ENCODE measurements at places on chromosomes 12 and 14.

- DNase-seq, result peak; percentile 23
Measured at GRCh38 chr14:32933629-32934072, 5.0 kb upstream of the NPAS3 start.

GRCh38 chr14:41285186-41285748, 321.4 kb upstream of the LRFN5 start:
- peak; percentile 40 for DNase-seq

GRCh38 chr14:74952697-74953484, 2.5 kb downstream of the PGF start:
- DNase-seq, result no peak

- no peak for DNase-seq
Measured at GRCh38 chr12:25469861-25470260, 83.2 kb downstream of the LMNTD1 start.

- DNase-seq, result no peak
Measured at GRCh38 chr14:106564058-106564643, 1037.8 kb downstream of the TMEM121 start.

GRCh38 chr12:80763874-80764273, 47.2 kb downstream of the MYF5 start:
- DNase-seq, result peak; percentile 84

- no peak for DNase-seq
Measured at GRCh38 chr14:65486863-65487262, 74.3 kb downstream of the FUT8 start.

DNA sequence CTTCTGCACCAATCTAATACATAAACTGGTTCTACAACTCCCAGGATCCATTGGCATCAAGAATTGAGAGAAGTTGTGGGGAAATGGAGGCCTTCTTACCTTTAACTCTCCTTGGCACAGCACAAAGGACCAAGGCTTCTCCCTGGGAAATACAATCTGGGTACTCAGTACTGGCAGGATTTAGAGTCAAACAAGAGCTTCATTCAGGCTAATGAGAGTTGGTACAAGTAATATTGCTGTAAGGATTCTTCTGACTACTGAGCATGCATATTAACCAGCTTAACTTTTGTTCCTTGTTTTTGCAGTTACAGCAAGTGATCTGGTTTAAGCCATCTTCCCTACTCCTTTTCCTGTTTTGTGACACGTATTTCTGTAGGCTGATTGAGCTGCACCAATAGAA, 76.2 kb upstream of the FERMT2 start:
- no peak for DNase-seq

DNA sequence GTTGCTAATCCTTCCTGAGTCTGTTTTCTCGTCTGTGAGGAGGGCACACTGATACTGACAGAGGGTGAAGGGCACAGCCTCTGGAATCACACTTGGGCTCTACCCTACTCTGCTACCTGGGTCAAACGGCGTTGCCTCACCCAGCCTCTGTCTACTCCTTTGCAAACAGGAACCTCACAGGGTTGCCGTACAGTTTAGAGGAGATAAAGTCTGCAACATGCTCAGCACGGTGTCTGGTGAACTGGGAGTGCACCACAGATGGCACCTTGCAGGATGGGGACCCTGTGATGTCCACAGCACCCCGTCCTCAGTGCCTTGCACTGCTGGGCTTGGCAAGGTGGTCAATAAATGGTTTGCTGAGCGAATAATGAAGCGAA, 38.3 kb downstream of the TESC start:
- no peak for DNase-seq

DNA sequence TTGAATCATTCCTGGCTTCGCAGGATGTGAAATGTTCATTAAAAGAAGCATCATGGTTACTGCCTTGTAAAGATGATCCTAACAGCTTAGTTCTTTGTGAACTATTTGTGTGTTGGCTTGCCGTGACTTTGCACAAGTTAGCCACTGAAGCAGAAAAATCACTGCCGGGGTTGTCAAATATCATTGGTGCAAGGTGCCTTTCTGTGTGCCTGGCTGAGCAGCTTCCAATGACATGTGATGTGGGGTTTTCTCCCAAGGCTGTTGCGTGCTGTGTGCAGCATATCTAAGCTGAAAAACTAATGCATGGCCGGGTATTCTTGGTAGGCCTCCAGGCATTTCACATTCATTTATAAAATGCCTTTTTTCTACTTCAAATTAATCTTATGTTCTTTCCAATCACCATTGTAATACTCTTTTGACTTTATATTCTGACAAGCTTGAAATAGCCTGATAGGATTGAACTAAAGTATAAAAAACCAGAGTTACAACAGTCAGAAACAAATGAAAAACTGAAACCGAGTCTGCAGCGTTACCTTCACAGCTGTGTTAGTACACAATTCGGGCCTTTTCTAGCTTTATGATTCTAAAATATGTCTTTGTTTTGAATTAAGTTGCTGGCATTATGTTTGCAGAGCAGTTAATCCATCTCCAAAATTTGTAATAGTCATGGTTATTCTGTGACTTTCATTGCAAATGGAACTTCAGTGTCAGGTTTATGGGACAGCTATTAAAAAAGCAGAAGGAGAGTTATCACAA, 222.1 kb downstream of the SYT1 start:
- no peak for DNase-seq

DNA sequence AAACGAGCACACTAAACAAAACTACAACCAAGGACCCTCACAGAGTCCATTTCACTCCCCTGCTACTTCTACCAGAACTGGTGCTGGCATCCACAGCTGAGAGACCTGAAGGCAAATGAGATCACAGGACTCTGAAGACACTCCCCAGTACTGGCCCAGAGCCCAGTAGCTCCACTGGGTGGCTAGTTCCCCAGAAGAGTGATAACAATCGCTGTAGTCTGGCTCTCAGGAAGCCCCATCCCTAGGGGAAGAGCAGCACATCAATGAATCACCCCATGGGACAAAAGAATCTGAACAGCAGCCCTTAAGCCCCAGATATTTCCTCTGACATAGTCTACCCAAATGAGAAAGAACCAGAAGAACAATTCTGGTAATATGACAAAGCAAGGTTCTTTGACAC, 190.7 kb upstream of the BMP4 start:
- DNase-seq, result peak; percentile 54

GRCh38 chr12:264269-264668, 1.6 kb upstream of the SLC6A13 start:
- peak; percentile 47 for DNase-seq

- no peak for DNase-seq
Measured at GRCh38 chr12:102374190-102374589, 106.2 kb downstream of the IGF1 start.

- peak; percentile 38 for DNase-seq
Measured at GRCh38 chr12:118053071-118053985, 7.7 kb downstream of the WSB2 start.

DNA sequence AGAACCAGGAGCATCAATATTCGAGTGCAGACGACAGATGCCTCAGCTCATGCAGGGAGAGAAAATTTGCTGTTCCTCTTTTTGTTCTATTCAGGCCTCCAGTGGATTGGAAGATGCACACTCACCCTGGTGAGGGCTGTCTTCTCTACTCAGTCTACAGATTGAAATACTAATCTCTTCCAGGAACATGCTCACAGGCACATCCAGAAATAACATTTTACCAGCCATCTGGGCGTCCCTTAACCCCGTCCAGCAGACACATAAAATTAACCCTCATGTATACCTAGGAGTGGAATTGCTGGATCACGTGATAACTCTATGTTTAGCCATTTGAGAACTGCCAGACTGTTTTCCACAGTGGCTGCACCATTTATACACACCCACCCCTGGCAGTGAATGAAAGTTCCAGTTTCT, 4.5 kb upstream of the OAS2 start:
- no peak for DNase-seq

- DNase-seq, result no peak
Measured at GRCh38 chr12:56602239-56602638, 27.9 kb downstream of the BAZ2A start.

GRCh38 chr14:89750908-89751392, 203.6 kb downstream of the EFCAB11 start:
- DNase-seq, result no peak

GRCh38 chr14:68553311-68553710, 239.6 kb downstream of the ZFP36L1 start:
- no peak for DNase-seq

- no peak for DNase-seq
Measured at GRCh38 chr12:119231774-119232173, 53.0 kb downstream of the HSPB8 start.

DNA sequence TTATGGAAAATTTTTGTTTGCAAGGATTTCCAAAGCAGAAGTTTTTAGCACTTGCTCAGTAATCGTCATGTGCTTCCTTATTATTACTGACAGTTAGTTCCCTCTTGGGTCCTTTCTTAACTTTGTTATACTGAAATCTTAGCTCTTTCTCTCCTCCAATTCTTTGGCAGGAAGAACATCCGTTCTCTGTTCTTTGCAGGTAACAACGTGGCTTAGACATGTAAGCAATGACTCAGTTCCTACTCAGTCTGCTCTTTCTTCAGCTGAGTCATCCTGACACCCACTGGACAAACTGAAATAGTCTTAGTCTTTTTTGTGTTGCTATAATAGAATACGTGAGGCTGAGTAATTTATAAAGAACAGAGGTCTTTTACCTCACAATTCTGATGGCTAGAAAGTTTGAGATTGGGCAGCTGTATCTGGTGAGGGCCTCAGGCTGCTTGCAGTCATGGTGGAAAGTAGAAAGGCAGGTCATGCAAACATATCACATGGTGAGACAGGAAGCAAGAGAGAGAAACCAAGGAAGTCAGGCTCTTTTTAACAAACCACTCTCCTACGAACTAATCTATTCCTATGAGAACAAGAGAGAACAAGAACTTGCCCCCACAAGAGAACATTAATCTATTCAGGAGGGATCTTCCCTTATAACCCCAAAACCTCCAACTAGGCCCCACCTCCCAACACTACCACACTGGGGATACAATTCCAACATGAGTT, 49.2 kb downstream of the TESPA1 start:
- peak; percentile 97 for DNase-seq

GRCh38 chr12:130372936-130373335, 35.2 kb downstream of the PIWIL1 start:
- DNase-seq, result no peak

- no peak for DNase-seq
Measured at GRCh38 chr12:59118356-59118755, 198.1 kb upstream of the LRIG3 start.

GRCh38 chr12:45655186-45655585, 74.3 kb upstream of the ARID2 start:
- DNase-seq, result peak; percentile 30

DNA sequence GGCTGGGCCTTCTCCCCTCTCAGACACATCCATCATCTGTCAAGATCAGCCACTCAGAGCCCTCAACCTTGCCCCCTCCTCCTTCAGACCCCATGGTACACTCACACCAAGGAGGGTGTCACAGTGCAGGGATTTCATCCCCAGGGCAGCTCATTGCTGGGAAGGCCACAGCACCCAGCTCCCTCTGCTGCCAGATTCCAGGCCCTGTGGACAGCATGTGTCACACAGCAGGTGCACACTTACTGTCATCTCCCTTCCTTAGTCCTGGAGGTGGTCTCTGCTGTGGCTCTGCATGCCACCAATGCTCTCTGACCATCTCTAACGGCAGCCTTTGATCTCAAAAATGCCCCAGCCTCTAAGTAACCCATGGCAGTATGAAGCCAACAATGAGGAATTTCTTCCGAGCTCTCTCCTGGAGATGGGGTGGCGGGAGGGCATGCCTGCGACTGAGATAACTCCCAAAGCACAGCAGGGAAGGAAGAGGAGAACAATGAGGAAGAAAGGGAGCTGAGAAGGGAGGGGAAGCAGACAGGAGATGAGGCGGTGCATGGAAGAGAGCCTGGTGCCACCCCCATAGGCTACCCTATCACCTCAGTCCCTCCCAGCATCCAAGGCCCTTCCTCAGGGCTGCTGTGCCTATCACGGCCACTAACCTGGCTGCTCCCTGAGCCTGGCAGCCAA, 101.0 kb downstream of the SINHCAF start:
- no peak for DNase-seq

DNA sequence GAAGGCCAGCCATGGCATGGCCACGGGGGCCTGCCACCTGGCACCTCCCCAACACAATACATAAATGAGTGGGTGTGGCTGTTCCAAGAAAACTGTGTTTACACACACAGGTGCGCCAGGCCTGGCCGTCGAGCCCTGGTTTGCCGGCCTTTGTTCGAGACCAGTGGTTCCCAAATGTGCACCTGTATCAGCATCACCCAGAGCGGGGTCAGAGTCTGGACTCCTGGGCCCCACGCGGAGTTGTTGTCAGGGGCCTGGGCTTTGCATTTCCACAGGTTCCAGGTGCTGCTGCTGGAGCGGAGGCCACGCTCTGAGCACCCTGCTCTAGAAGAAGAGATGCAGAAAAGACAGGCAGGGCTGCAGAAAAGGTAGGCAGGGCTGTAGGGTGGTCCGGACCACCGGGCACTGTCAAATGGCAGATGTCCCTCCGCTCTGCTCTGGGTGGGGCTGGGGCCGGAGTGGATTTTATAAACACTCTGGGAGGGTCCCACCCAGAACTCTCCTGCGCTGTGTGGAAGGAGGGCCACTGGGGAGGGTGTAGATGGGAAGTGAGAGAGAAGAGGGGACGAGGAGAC, 4.2 kb upstream of the ASPG start:
- no peak for DNase-seq

DNA sequence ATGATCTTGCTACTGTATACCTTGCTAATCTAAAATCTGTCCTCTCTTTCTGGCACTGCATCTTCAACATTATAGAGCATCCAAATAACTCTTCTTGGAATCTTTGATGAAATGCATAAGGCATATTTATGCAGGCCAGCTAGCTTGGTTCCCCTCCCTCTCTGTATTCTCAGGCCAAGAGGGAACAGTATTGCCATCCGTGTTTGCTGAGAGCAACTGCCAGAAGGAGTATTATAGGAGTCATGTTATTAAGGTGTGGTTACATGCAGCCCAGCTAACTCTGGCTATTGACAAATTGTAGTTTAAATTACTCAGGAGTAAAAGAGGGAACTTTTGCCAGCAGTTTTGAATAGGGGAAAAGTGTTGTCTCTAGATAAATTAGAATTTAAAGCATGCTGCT, 309.3 kb upstream of the E2F7 start:
- no peak for DNase-seq

All from cardiac fibroblast (primary cell).